ENCODE measurements at places on chromosomes 7 and 10. TPM values are rescaled to one million over a fixed set of nuclear protein-coding genes. Genes with fewer than 3 reads are reported as not detected.

Gene ADGRA1
- total RNA-seq, result not detected

Gene THSD7A
- total RNA-seq, result not detected

GRCh38 chr10:113641702-113642101 is 22.1 kb downstream of the NRAP start:
- H3K27ac ChIP-seq, result no peak overlapping the region
- H3K27me3 ChIP-seq, result peaks cover 16% of the 10 kb centered on the region
- H3K4me3 ChIP-seq, result no peak overlapping the region
- no peaks in the 10 kb centered on the region for H3K36me3 ChIP-seq
- peaks cover 10% of the 10 kb centered on the region for H3K4me1 ChIP-seq
- DNase-seq, result no peak

DNA sequence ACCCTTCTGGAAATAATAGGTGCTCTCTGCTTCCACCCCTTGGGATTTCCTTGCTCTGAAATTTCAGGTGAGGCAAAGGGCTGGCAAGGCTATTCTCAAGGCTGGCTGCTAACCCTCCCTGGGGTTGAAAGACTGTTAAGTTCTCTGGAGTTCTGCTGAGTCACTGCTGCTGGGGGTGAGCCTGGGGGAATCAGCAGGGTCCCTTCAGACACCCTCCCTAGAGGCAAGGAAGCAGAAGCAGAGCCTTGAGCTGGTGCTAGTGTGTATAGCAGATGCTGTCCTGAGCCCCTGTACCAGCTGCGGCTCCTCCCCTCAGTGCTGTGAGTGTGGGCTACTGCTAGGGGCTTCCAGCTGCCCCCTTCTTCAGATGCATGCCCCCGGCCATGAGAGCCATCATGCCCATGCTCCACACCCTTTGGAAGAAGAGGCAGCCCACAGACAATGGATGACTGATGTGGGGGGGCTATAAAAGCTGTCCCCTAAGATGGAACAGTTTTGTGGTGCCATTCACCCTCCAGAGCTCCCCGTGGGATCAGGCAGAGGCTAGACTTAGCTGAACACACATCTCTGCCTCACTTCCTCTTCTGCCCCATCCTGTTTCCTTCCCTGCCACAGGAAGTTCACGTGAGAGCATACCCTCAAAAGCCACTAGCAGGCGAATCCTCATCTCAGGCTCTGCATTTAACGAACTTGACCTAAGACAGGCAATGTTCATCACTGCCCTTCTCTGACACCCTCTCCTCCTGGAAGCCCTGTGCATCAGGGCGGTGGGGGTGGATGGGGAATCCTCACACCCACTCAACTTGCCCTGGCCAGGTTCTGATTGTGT is 91.8 kb downstream of the SH3PXD2A start:
- H3K36me3 ChIP-seq, result peaks cover 6% of the 10 kb centered on the region

Gene MEPCE
- 45.1 TPM for total RNA-seq

Gene HOXA4
- total RNA-seq, result 0.46 TPM

DNA sequence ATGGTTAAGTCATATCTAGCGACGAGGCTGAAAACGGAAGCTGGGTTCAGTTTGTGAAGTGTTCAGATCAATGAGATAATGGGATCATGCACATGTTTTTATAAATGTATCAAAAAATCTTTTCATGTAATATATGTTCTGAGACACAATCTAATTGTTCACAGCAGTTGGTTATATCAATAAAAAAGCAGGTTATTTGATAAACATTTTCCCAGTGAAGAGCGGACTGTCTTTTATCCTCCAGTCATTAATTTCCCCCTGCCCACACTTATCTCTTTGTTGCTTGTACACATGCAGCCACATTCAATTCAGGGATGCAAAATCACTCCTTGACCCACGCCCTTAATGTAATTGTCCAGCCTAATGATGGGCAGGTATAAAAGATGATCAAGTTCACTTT is 563.1 kb downstream of the INHBA start:
- H3K27ac ChIP-seq, result no peak overlapping the region
- no peaks in the 10 kb centered on the region for H3K36me3 ChIP-seq
- H3K27me3 ChIP-seq, result peaks cover 1% of the 10 kb centered on the region
- no peak for DNase-seq

Measured in HFFc6 (cell line).